Stimulated activated CD4-positive, alpha-beta T cell treated with anti-CD3 and anti-CD28 coated beads, Interleukin-1b, Interleukin-23, amount 100 ng/mL, for 1 hour (primary cell): ENCODE measurements at places on chromosomes 11 and 22.

GRCh38 chr11:65442842-65443331 is 20.3 kb downstream of the NEAT1 start:
- no peak for DNase-seq

GRCh38 chr11:104320956-104321355 is 157.0 kb upstream of the PDGFD start:
- no peak for DNase-seq

- DNase-seq, result no peak
Measured at GRCh38 chr11:104772806-104773241, 125.4 kb downstream of the CASP12 start.

- DNase-seq, result no peak
Measured at GRCh38 chr11:88886796-88887195, 179.0 kb downstream of the GRM5 start.

GRCh38 chr11:96284917-96285316 is 58.1 kb downstream of the MAML2 start:
- no peak for DNase-seq

GRCh38 chr11:73521621-73522020 is 76.3 kb downstream of the FAM168A start:
- no peak for DNase-seq

- DNase-seq, result no peak
Measured at GRCh38 chr11:34475656-34476055, 36.9 kb downstream of the CAT start.

GRCh38 chr11:126159719-126160344 is 51.6 kb downstream of the RPUSD4 start:
- DNase-seq, result no peak

DNA sequence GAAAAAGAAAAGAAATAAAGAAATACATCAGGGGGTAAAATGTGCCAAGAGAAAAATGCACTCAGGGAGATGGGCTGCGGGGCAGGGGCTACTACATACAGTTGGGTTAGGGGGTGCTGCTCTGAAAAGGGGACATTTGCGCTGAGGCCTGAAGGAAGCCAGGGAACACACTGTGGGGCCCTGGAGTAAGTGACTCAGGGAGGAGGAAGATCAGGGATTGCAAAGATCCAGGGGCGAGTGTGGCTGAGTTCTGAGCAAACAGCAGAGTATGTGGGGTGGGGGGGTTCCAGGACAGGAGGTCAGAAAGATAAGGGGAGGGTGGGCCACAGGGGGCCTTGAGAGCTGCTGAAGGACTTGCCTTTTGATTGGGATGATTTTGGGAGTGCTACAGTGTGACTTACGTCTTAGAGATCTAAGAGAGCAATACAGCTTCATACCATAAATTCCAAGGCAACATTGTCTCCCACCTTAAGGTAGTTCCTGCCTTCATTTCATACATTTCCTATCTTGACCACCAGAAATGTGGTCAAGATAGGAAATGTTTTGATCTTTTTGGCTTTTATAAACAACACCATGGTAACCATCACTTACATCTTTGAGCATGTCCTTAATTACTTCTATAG is 5.8 kb downstream of the A4GALT start:
- DNase-seq, result no peak

DNA sequence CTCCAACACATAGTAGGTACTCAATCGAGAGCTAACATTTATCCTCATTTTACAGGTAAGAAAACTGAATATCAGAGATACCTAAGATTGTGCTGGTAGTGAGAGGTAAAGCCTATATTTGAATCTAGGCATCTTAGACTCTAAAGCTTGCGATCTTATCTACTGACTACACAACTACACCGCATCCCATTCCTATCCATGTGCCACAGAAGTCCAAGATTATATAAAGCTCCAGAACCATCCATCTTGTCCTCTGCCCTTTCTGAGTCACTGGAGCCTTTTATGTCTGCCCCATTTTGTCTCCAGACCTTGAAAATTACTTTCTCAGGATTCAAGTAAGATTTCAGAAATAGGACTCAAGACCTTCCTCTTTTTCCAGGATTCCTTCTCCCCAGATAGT is 84.4 kb downstream of the OR5AK2 start:
- no peak for DNase-seq

GRCh38 chr11:35606206-35606605 is 12.1 kb upstream of the FJX1 start:
- no peak for DNase-seq

GRCh38 chr11:102306817-102307726 is 10.2 kb upstream of the BIRC3 start:
- DNase-seq, result no peak

GRCh38 chr22:36332623-36333332 is 55.0 kb downstream of the MYH9 start:
- no peak for DNase-seq

DNA sequence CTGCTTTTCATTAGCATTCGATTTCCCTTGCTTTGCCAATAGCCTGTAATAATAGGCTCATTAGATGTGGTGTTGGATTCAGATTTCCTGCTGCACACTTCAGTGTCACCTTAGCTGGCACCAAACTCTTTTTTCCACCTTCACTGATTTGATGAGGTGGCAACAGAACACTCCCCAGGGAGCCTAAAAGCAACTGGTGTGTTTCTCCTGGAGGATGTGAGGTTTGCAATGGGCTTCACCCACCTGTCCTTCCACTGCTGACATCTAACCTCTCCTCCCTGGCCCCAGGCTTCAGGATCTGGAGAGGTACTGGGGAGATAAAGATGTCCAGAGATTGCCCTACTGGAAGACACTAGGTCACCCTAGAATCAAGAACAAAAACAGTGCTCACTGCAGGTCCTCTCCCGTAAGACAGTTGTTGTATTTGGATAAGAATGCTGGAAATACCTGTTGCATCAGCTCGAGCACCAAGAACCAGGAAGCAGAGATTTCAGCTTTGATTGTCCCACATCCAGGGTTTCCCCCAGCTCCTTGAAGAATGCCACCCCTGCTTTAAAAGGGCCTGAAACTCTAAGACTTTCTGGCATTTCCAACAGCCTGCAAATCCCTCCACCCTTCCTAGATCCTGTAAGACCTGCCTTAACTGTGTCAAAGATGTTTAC is 96.9 kb downstream of the SLC1A2 start:
- DNase-seq, result no peak

DNA sequence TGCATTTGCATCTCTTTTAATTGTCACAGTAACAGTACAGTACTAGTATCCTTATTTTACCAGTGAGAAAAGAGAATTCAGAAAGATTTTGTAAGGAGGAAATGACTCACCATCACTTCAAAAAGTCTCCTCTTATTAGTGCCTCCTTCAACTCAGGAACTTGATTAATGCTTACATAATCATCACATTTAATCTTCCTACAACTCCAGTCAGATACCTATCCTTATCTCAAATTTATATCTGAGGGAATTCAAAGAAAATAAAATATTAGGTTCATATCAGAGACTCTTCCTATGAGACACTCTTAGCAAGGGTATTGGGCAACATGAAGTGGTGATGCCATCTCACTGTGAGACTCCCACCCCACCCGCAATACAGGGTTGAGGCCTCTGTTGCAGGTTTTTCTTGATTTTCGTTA is 26.1 kb upstream of the CTSC start:
- DNase-seq, result no peak

GRCh38 chr11:66045177-66045639 is 3.8 kb downstream of the GAL3ST3 start:
- peak; percentile 70 for DNase-seq

GRCh38 chr11:121563003-121563402 is 110.2 kb upstream of the SORL1-AS1 start:
- no peak for DNase-seq

DNA sequence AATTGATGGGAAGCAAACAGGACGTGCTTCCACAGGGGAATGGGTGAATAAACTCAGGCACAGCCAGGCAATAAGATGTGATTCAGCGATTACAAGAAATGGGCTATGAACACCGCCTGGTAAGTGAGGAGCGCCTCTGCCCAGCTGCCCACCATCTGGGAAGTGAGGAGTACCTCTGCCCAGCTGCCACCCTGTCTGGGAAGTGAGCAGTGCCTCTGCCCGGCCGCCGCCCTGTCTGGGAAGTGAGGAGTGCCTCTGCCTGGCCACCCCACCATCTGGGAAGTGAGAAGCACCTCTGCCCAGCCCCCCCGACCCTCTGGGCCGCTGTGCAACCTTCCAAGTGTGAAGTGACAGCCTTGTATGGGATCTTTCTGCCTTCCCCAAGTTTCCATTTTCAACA is 73.2 kb upstream of the PRR5 start:
- no peak for DNase-seq

DNA sequence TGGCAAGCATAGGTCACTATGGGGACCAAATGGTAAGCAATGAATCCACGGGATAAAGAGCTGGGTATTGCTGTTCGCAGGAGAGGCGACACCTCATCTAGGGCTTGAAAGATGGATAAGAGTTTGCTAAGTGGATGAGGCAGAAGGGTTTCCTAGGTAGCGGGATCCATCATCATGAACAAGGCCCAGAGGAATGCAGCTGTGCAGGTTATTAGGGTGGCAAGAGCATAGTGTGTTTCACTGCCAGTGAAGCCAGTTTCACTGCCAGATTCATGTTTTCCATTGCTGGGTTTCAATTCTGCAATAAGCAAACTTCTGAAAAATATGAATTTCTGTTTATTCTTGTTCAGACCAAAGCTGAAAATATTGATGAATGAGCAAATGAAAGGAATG is 27.2 kb downstream of the WEE1 start:
- no peak for DNase-seq

DNA sequence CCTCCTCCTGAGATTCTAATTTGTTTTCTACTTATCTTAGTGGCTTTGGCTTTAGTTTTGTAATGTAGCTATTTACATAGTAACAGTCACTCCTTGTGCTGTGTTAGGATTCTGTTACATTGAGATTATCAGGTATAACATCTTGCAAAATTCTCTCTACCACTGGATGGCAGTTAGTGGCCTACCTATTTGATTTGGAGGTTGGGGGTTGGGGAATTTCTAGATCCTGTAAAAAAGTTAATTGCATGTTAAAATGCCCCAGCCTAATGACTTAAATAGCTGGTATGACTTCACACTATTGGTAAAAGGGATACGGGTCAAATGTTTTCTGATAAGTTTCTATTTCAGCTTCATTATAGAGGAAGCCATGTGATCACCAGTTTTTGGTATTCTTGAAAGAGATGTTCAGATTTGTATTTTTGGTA is 2.8 kb downstream of the GRK3 start:
- no peak for DNase-seq

- no peak for DNase-seq
Measured at GRCh38 chr11:14577835-14578529, 57.8 kb upstream of the PSMA1 start.

GRCh38 chr11:123601136-123601535 is 53.3 kb downstream of the SCN3B start:
- no peak for DNase-seq

DNA sequence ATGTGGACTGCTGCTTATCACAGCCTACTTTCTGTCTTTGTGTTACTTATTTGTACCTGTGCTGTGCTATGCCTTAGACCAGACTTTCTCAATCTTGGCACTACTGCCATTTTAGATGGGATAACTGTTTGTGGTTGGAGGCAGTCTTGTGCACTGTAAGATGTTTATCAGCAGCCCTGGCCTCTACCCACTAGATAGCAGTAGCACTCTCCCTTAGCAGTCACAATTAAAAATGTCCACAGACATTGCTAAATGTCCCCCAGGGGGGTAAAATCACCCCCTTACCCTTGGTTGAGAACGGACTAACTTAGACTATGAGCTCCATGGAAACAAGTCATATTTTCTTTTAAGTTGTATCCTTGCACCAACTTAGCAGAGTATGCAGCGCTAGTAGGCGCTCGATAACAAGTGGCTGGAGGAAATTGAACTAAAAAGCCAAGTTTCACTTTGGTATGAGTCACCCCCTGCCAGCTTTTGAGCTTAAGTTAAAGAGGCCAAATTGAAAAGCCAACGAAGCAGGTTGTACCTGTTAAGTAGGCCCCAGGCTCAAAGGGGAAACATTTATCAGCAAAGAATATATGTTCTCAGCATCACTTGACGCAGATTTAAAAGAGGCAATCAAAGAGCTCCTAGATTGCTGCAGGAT is 304.8 kb upstream of the SORL1-AS1 start:
- no peak for DNase-seq

DNA sequence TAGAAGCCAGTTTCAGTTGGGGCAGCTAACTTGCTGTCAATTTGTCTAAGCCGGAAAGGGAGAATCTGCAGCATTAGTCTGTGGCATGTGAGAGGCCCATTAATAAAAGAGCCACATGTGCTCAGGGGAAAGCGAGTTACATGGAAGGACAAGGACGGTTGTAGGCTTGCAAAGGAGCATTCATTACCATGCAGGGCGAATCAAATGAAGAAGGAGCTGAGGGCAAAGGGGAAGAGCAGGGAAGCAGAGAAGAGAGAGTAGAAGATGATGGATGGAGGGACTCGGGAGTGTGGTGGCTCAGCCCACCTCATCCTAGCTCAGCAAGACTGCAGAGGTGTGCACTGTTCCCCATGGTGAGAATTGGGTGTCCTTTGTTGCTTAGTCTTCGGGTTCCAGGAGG is 152.7 kb upstream of the TBCEL start:
- DNase-seq, result no peak

- DNase-seq, result no peak
Measured at GRCh38 chr11:13362596-13363109, 85.1 kb downstream of the BMAL1 start.
